ENCODE measurements at places on chromosomes 5 and 9.

DNA sequence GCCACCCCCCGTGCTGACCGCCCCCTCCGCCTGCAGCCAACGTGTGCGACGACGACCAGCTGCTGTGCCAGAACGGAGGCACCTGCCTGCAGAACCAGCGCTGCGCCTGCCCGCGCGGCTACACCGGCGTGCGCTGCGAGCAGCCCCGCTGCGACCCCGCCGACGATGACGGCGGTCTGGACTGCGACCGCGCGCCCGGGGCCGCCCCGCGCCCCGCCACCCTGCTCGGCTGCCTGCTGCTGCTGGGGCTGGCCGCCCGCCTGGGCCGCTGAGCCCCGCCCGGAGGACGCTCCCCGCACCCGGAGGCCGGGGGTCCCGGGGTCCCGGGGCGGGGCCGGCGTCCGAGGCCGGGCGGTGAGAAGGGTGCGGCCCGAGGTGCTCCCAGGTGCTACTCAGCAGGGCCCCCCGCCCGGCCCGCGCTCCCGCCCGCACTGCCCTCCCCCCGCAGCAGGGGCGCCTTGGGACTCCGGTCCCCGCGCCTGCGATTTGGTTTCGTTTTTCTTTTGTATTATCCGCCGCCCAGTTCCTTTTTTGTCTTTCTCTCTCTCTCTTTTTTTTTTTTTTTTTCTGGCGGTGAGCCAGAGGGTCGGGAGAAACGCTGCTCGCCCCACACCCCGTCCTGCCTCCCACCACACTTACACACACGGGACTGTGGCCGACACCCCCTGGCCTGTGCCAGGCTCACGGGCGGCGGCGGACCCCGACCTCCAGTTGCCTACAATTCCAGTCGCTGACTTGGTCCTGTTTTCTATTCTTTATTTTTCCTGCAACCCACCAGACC is 80.2 kb downstream of the NTNG2 start:
- DNase-seq: peak; percentile 41
- H3K27ac ChIP-seq: peak overlapping the region; percentile 23
- H3K36me3 ChIP-seq: no peaks in the 10 kb centered on the region
- H3K27me3 ChIP-seq: peaks cover 19% of the 10 kb centered on the region
- H3K4me1 ChIP-seq: peaks cover 50% of the 10 kb centered on the region

- no peak for DNase-seq
- H3K27ac ChIP-seq: no peak overlapping the region
- H3K27me3 ChIP-seq: no peaks in the 10 kb centered on the region
- peaks cover 24% of the 10 kb centered on the region for H3K36me3 ChIP-seq
- no peaks in the 10 kb centered on the region for H3K4me1 ChIP-seq
These were observed 34.7 kb upstream of the SLC22A5 start for GRCh38 chr5:132334812-132335211.

- H3K27me3 ChIP-seq: no peaks in the 10 kb centered on the region
- no peak overlapping the region for H3K27ac ChIP-seq
- no peak for DNase-seq
- peaks cover 33% of the 10 kb centered on the region for H3K4me1 ChIP-seq
- peaks cover 24% of the 10 kb centered on the region for H3K36me3 ChIP-seq
These were observed 27.1 kb downstream of the ZCCHC10 start for GRCh38 chr5:132999246-132999645.

- peak overlapping the region; percentile 49 for H3K4me3 ChIP-seq
- no peaks in the 10 kb centered on the region for H3K36me3 ChIP-seq
- H3K4me1 ChIP-seq: peaks cover 32% of the 10 kb centered on the region
These were observed 6.9 kb upstream of the OTP start for GRCh38 chr5:77645158-77645994.

- no peak overlapping the region for H3K27ac ChIP-seq
- no peak overlapping the region for H3K4me3 ChIP-seq
- peaks cover 27% of the 10 kb centered on the region for H3K4me1 ChIP-seq
- no peaks in the 10 kb centered on the region for H3K36me3 ChIP-seq
- H3K27me3 ChIP-seq: no peaks in the 10 kb centered on the region
These were observed 276.6 kb downstream of the MAST4 start for GRCh38 chr5:66872736-66873331.

- H3K4me1 ChIP-seq: peaks cover 65% of the 10 kb centered on the region
- no peaks in the 10 kb centered on the region for H3K36me3 ChIP-seq
- H3K4me3 ChIP-seq: no peak overlapping the region
- no peaks in the 10 kb centered on the region for H3K27me3 ChIP-seq
- H3K27ac ChIP-seq: peak overlapping the region; percentile 77
These were observed 37.5 kb downstream of the MAMDC2 start for GRCh38 chr9:70081120-70081495.

Data from left ventricle myocardium inferior (tissue), 1 donor.